ENCODE measurements at places on chromosomes 16 and 17. TPM values are rescaled to one million over a fixed set of nuclear protein-coding genes. Genes with fewer than 3 reads are reported as not detected.

GRCh38 chr16:88340755-88341150, 42.0 kb upstream of the ZNF469 start:
- no peak overlapping the region for H3K27ac ChIP-seq
- DNase-seq = no peak
- no peaks in the 10 kb centered on the region for H3K4me1 ChIP-seq

DNA sequence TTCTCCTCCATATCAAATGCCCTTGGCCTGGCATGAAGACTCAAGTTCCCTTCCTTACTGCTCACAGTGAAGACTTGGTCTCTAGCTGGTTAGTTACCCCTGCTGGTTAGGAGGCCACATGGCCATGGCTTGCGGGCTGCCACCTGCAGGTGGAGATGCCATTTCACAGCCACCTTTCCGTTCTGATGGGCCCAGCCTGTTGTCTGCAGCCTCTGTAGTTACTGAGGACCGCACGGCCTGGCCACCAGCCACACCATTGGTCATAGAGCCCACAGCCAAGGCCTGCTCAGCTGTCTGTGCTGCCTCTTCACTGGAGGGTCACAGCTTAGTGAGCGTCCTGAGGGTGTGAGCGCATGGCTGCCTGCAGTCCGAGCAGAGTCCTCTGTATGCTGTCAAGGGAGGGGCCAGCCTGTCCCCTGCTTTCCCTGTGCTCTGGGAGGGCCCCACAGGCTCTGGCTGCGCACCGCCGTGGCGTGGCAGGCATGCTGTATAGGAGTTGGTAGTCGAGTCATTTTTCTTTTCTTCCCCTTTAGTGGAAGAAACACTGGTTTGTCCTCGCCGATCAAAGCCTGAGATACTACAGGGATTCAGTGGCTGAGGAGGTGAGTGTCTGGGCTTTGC, 59.2 kb downstream of the PLD6 start:
- H3K4me1 ChIP-seq = peaks cover 33% of the 10 kb centered on the region
- no peaks in the 10 kb centered on the region for H3K27me3 ChIP-seq
- DNase-seq = peak; percentile 44
- H3K27ac ChIP-seq = no peak overlapping the region
- no peak overlapping the region for H3K4me3 ChIP-seq
- H3K36me3 ChIP-seq = peaks cover 45% of the 10 kb centered on the region

- no peaks in the 10 kb centered on the region for H3K36me3 ChIP-seq
- H3K4me3 ChIP-seq = no peak overlapping the region
- DNase-seq = peak; percentile 42
- peaks cover 67% of the 10 kb centered on the region for H3K27me3 ChIP-seq
Measured at GRCh38 chr17:79799538-79800324, 2.9 kb upstream of the CBX8 start.

DNA sequence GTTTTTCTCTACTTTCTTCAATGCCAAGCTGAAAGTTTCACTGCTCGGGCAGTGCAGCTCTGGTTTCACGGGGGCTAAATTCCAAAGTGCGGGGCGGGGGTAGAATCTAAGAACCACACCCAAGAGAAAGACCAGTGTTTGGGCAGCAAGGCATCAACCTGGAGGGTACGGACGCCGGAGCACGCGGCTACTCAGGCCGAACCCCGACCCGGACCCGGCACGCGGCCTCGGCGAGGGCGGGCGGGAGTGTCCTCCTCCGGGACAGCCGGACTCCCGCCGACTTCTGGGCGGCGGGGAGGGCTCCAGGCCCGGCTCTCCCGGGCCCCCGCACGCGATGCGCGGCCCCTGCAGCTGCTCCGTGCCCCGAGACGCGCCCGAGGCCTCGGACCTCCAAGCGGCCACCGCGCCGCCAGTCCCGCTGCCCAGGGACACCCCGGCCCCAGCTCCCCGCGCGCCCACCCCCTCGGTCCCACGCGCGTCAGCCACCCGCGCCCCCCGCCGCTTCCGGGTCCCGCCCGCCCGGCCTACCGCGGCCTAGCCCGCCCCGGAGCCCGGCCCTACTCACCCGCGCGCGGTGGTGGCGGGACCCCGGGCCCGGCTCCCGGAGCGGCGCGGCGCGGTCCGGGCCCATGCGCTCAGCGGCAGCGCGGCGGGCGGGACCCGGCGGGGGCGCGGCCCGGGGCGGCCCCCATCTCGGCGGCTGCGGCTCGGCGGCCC, 561 bp downstream of the AXIN1 start:
- H3K4me1 ChIP-seq = peaks cover 8% of the 10 kb centered on the region
- peak; percentile 61 for DNase-seq
- no peaks in the 10 kb centered on the region for H3K36me3 ChIP-seq
- H3K27me3 ChIP-seq = no peaks in the 10 kb centered on the region
- H3K27ac ChIP-seq = no peak overlapping the region

DNA sequence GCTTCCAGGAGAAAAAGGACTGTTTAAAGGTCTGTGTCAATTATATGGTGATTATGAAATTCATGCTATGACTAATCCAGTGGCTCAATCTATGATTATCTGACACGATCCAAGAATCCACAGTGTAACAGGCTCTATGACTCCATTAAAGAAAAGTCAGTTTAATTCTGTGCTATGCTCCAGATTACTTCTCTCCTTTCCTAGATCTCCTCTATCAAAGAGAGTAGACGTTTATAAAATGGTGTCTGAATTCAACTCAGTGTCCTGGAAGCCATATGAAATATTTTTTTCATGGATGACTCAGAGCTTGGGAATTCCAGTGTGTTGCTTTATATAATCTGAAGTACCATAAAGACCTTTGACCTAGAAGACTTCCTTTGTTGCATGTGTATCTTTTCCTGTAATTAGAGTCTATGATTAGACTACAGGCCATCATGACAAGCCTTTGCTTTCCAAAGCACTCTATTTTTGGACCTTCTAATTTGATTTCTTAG, 27.0 kb upstream of the NF1 start:
- H3K36me3 ChIP-seq = no peaks in the 10 kb centered on the region
- peak overlapping the region; percentile 56 for H3K27ac ChIP-seq
- DNase-seq = peak; percentile 89
- peaks cover 26% of the 10 kb centered on the region for H3K4me1 ChIP-seq

- peaks cover 8% of the 10 kb centered on the region for H3K36me3 ChIP-seq
- H3K27me3 ChIP-seq = no peaks in the 10 kb centered on the region
- no peak overlapping the region for H3K27ac ChIP-seq
Measured at GRCh38 chr16:8886593-8887430, 4.7 kb downstream of the LITAFD start.

DNA sequence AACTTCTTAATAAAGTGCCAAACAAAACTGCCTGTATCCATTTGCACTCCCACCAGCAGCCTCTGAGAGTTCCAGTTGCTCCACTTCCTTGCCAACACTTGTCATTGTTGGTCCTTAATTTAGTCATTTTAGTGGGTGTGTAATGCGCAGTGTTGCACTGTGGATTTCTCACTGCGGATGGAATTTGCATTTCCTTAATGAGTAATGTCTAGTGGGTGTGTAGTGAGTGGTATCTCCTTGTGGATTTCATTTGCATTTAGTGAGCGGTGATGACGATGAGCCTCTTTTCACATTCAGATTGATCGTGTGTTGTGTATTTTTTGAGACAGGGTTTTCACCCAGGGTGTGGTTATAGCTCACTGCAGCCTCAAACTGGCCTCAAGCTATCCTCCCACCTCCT, 4.1 kb upstream of the MSLN start:
- no peak for DNase-seq
- no peak overlapping the region for H3K4me3 ChIP-seq
- H3K27ac ChIP-seq = no peak overlapping the region
- H3K36me3 ChIP-seq = no peaks in the 10 kb centered on the region
- H3K27me3 ChIP-seq = peaks cover 5% of the 10 kb centered on the region

- H3K27ac ChIP-seq = no peak overlapping the region
- no peaks in the 10 kb centered on the region for H3K36me3 ChIP-seq
- H3K4me3 ChIP-seq = no peak overlapping the region
- no peaks in the 10 kb centered on the region for H3K27me3 ChIP-seq
- H3K4me1 ChIP-seq = peaks cover 34% of the 10 kb centered on the region
- peak; percentile 58 for DNase-seq
Measured at GRCh38 chr17:71902894-71903506, 217.8 kb upstream of the SOX9 start.

CLDN6 gene
- total RNA-seq = not detected

PPP1R1B gene
- not detected for total RNA-seq

HID1 gene
- not detected for total RNA-seq

KRT28 gene
- not detected for total RNA-seq

ABCC12 gene
- not detected for total RNA-seq

HOXB4 gene
- 2.2 TPM for total RNA-seq

PRSS21 gene
- not detected for total RNA-seq

CIITA gene
- total RNA-seq = not detected

GAS2L2 gene
- not detected for total RNA-seq

COX6A2 gene
- total RNA-seq = not detected

ASPHD1 gene
- total RNA-seq = 18.7 TPM

ABCC6 gene
- not detected for total RNA-seq

MYH11 gene
- not detected for total RNA-seq

LCAT gene
- 15.9 TPM for total RNA-seq
